ENCODE measurements at places on chromosomes 7 and 10. TPM values are rescaled to one million over a fixed set of nuclear protein-coding genes. Genes with fewer than 3 reads are reported as not detected.
A peak's percentile ranks its signal among the peaks of the same experiment; 100 is the strongest.

- peak; percentile 15 for DNase-seq
Observed at GRCh38 chr10:86652361-86653202, 1.8 kb upstream of the OPN4 start.

GRCh38 chr10:126736727-126737126, 66.2 kb upstream of the C10orf90 start:
- no peak for DNase-seq

DNA sequence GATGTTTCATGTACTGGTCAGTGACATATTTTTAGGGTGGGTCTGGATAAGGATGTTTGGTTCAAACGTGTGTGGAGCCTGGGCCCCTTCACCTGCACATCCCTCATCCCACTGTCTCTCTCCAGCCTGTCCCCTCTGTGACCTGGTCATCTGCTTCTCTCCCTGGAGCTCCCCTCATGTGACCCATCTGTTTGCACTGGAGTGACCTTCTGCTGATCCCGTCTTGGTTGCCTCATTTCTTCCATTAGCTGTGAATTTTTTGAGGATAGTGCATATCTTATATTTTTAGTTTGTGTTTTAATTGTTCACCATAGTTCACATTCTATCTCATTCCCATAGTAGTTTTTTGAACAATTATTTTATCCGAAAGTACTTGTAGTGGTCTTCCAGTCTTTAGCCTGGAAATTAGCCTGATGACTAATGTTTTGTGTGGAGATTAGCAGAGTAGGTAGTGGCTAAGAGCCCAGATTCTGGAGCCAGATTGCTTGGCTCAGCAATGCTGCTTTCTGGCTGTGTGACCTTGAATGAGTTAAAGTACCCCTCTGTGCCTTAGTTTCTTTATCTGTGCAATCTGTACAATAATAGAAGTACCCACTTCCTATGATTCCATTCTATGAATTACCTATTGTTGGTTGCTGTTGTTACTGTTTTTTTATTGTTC, 224.5 kb downstream of the LRMDA start:
- no peak for DNase-seq

GRCh38 chr10:12945690-12946359, 55.7 kb downstream of the CCDC3 start:
- DNase-seq: no peak

- no peak for DNase-seq
Observed at GRCh38 chr7:44618753-44619152, 12.3 kb downstream of the OGDH start.

- no peak for DNase-seq
Observed at GRCh38 chr10:93028883-93029282, 31.7 kb upstream of the CYP26C1 start.

DNA sequence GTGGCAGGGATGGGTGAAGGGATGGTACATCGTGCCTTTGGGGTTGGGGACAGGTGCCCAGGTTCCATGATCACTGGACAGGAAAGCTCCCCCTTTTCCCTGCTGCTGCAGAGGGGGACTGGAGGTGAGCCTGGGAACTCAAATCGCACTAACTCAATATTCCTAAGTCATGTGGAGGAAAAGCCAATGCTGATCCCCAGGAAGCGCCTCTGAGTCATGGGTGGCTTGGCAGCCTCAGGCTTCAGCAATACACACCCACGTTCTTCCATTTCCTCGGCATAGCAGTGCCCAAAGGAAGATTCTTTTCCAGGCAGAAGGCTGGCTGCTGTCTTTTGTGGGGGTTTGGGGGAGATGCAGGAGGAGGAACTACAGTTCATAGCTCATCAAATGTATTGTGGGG, 165.8 kb downstream of the CCDC3 start:
- no peak for DNase-seq

- no peak for DNase-seq
Observed at GRCh38 chr7:83691095-83691494, 42.2 kb upstream of the SEMA3E start.

GRCh38 chr10:43867667-43868565, 219.2 kb upstream of the ZNF32 start:
- no peak for DNase-seq

- DNase-seq: no peak
Observed at GRCh38 chr7:112143136-112143535, 63.1 kb downstream of the DOCK4 start.

DNA sequence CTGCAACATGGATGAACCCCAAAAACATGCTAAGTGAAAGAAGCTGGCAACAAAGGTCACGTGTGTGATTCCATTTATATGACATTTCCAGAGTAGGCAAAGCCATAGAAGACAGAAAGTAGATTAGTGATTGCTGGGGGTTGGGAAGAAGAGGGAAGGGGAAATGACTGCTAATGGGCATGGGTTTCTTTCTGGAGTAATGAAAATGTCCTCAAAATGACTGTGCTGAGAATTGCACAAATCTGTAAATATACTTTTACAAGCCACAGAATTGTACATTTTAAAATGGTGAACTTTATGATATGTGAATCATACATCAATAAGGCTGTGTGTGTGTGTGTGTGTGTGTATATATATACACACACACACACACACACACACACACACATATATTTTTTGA, 15.8 kb downstream of the MMS19 start:
- no peak for DNase-seq

GRCh38 chr7:106862317-106863089, 2.6 kb upstream of the PIK3CG start:
- DNase-seq: no peak

DNA sequence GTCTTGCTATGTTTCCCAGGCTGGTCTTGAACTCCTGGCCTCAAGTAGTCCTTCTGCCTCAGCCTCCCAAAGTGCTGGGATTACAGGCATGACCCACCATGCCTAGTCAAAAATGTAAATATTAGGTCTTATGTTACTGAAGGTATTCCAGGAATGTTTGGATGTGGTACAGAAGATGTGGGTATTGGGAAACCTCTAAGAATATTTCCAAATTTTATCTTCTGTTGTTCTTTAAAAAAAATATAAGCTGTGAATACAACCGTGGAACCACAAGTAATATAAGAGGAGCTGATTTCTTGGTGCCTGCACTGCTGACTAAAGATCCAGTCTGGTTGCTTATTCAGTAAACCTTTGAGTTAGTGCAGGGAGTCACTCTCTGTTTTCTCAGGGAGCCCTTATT, 178.3 kb downstream of the AUTS2 start:
- DNase-seq: no peak

DNA sequence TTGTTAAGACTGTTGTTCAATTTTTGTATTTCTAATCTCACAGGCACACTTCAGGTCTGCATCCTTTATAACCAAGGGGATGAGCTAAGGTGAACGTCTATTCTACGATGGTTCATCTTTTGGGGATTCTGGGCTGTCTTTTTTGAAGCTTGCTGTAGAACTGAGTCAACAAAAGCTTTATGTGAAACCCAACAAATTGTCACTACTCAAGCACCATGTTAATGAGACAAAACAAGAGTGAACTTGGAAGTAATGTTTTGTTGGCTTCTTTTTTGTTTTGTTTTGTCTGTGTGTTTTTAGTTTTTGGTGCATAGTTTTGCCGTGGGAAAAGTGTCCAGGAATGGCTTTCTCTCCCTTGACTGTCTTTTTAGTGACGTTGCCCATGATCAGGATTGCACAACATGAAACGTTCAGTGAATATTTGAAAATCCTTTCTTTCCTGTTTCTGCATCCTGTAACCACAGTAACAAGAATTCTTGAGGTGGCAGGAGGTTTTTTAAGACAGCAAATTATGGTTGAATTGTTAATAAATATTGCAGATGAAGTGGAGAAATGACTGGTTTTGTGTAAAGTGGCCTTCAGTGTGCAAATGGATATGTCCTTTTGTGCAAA, 65.6 kb downstream of the WIPF3 start:
- no peak for DNase-seq

- DNase-seq: no peak
Observed at GRCh38 chr10:44325157-44325556, 59.7 kb downstream of the CXCL12 start.

- DNase-seq: no peak
Observed at GRCh38 chr7:140294454-140294853, 103.9 kb downstream of the SLC37A3 start.

DNA sequence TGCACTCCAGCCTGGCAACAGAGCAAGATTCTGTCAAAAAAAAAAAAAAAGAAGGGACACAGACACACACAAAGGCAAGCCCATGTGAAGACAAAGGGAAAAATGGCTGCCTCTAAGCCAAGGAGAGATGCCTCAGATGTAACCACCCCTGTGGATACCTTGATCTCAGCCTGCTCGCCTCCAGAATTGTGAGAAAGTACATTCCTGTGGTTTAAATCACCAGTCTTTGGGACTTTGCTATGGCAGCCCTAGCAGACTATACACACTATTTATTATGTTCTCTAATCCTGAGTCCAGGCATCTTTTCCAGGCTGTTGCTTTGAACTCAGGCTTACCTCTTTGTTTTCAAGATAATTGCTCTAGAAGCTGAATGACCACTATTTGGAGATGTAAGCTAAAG, 494.3 kb downstream of the GALNT17 start:
- DNase-seq: no peak

DNA sequence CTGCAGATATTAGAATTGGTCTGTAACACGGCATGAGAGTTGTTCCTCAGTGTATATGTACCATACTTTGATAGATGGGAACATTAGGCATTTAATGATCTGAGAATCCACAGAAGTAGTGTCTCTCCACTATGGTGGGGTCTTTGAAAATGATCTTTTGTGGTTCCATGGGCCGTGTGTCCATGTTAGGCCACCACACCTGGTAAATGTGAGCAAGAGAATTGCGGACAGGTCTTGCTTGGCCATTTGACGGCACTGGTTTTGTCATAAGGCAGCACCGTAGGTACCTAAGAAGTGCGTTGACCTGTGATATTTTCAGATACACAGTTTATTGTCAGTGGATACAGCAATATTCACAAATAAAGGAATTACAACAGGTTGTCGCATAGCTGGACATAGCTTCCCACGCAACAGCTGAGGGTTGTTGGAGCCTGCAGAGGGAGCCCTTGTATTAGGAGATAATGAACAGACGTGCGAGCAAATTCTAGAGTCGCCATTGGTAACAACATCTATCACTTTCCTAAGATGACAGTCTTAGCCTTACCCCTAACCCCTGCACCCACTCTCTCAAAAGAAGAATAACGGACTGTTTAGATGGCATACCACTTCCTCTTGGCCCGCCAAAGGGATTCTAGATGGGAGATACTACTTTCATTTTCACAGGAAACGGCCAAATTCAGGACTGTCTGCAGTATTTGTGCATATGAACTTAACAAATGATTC, 111.4 kb downstream of the COL28A1 start:
- peak; percentile 53 for DNase-seq

GRCh38 chr7:103888603-103889153, 100.8 kb downstream of the RELN start:
- DNase-seq: no peak

- no peak for DNase-seq
Observed at GRCh38 chr10:87683356-87683755, 23.7 kb downstream of the PAPSS2 start.

GRCh38 chr7:20735346-20736065, 51.2 kb downstream of the SP8 start:
- DNase-seq: no peak

- no peak for DNase-seq
Observed at GRCh38 chr7:57867884-57868701, 418.1 kb downstream of the ZNF716 start.

The CDC14C gene
- not detected for total RNA-seq

The ABCB4 gene
- 0.06 TPM for total RNA-seq

The NEURL1 gene
- not detected for total RNA-seq

The ITPRID1 gene
- 0.10 TPM for total RNA-seq

The NUDT13 gene
- 1.0 TPM for total RNA-seq

The VAX1 gene
- total RNA-seq: not detected

The GPR85 gene
- total RNA-seq: 2.3 TPM

The MYOF gene
- total RNA-seq: 150 TPM

The CALCR gene
- total RNA-seq: not detected

The ADCYAP1R1 gene
- 0.11 TPM for total RNA-seq

The SPDYE8 gene
- total RNA-seq: not detected

The ST7 gene
- 56.4 TPM for total RNA-seq
